ENCODE measurements at places on chromosomes 5 and 9. TPM values are rescaled to one million over a fixed set of nuclear protein-coding genes. Genes with fewer than 3 reads are reported as not detected.

Gene ANGPTL2
- 19.9 TPM for total RNA-seq

Gene PCDHA1
- total RNA-seq, result not detected

Gene XPA
- 5.9 TPM for total RNA-seq

Gene TICAM2
- 6.2 TPM for total RNA-seq

Gene NEUROG1
- total RNA-seq, result not detected

Gene GRM6
- total RNA-seq, result not detected

Gene TLX3
- total RNA-seq, result not detected
